ENCODE measurements at places on chromosomes 6 and 20.

GRCh38 chr20:35116258-35116657 is 23.7 kb upstream of the TRPC4AP start:
- DNase-seq = no peak

GRCh38 chr6:22827760-22828159 is 258.4 kb downstream of the HDGFL1 start:
- DNase-seq = no peak

- no peak for DNase-seq
These were observed 6.1 kb upstream of the DLL1 start for GRCh38 chr6:170296746-170297575.

DNA sequence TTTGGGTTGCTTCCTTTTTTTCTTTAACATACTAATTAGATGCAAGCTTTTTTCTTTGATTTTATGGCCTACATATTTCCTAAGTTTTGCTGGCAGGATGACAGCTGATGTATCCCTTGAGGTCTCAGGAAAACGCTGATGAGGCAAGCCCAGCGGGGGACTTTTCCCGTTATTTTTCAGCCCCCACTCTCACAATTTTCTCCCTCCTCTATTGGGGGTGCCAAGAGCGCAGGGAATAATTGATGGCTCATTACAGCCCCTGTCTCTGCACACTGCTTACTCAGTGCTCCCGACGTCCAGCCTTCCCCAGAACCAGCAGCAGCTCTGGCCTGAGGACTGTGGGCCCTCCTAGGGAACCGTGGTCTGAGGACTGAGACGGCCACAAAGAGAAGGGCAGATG is 38.6 kb upstream of the VSTM2L start:
- DNase-seq = no peak

DNA sequence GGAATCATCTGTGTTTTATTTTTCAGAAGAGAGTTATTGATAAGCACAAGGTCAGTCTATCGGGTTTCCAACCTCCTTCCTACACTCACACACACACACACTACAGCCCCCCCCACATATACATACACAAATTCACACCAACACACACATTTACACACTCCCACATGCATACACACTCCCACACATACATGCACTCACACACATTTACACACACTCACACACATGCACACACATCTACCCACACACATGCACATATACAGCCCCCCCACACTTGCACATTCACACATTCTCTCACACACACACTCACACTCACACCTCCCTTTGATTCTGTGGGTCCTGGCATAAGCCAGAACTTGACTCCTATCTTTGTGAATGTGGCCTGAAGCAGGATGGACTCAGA is 34.5 kb upstream of the PAX1 start:
- DNase-seq = no peak

DNA sequence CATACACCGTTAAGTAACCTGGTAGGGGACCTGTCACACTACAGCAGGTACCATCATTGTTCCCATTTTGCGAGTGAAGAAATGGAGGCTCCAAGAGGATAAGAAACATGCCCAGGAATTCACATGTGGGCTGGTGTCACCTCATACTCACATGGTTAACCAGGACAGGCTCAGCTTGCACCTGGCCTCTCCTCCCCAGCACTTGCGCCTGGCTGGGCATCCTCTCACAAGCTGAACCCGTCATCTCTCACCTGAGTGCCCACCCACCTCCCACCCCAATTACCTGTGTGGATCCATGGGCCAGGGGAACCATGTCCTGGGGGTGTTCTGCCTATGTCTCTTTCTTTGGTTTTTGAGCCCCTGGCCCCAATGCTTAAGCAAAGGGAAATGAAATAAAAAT is 1.5 kb downstream of the SFTA2 start:
- no peak for DNase-seq

DNA sequence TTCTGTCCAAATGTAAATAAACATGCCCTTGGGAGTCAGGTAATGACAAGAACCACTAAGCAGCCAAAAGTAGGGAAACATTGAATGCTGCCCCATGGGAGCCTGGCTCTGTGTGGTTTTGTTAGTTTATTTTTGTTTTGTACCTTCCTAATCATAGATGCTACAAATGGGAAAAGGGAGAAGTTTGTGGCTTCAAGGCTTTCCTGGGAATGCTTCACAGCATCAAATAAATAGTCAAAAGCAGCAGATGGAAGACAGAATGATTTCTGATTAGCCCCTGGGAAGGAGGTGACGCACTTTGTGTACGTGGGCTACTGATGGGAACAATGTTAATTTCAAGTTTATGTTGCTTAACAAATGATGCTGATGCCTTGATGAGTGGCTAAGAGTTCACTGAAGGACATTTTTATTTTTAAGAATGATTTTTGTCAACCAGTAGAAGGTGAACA is 532.7 kb downstream of the BCKDHB start:
- no peak for DNase-seq

DNA sequence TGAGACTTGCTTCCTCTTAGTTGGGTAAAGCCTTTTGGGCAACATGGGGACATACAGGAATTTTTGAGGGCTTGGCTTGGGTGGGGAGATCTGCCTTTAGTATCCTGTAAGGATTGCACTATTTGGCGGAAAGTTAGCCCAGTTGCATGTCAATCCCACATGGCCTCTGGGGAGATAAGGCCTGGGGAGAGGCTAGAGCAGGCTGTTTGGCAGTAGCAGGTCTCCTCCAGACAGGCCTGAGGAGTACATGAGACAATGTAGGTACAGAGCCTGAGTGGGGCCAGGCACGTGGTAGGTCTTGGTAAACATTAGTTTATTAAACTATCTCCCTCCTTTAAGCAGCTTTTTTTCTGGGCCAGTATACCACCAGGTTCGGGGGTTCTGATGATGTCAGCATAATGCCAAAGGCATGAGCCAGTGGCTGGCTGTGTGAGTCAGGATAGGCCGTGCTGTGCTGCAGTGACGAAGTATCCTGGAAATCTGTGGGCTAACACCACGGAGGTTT is 147.9 kb downstream of the VEGFA start:
- no peak for DNase-seq

GRCh38 chr6:34531580-34532201 is 24.4 kb downstream of the SPDEF start:
- peak; percentile 95 for DNase-seq

DNA sequence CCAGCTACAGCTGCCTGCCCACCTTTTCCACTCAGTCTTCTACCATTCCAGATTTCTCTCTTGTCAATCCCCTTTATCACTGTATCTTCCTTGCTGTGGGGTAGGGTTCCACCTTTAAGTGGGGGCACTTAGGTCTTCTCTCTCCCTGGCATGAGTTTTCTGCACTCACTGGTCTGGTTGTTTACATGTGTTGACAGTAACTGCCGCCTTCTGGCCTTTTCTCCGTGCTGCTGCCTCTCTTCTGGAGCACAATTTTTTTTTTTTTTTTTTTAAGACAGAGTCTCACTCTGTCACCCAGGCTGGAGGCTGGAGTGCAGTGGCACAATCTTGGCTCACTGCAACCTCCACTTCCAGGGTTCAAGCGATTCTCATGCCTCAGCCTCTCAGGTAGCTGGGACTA is 12.0 kb downstream of the RNF114 start:
- DNase-seq = no peak

DNA sequence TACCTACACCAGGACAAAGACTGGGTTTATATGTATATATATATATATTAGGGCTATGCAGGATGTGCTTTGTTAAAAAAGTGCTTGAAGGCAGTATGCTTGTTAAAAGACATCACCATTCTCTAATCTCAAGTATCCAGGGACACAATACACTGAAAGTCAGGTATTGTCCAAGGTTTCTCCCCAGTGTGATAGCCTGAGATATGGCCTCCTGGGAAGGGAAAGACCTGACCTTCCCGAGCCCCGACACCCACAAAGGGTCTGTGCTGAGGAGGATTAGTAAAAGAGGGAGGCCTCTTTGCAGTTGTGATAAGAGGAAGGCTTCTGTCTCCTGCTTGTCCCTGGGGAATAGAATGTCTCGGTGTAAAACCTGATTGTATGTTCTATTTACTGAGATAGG is 156.9 kb downstream of the GPX5 start:
- no peak for DNase-seq

GRCh38 chr6:105453968-105454367 is 51.1 kb upstream of the PREP start:
- DNase-seq = no peak

GRCh38 chr6:6148192-6148815 is 141.6 kb upstream of the NRN1 start:
- no peak for DNase-seq

- DNase-seq = no peak
These were observed 1.8 kb upstream of the HLA-DQB1 start for GRCh38 chr6:32668226-32668747.

DNA sequence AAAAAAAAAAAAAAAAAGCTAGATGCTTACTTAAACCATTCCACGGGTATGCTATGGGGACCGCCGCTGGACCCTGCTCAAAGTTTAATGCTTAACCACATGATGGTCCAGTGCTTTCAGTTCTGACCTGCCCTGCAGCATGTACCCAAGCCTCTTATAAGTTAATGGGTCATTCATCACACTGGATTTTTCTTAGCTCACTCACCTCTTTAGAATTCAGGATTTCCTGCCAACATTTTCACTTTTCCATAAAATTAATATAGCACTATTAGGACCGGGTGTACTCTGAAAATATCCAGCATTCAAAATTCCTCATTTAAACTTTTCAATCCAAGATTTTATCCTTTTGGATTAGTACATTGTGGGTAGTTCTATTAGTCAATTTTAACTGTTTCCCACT is 140.8 kb downstream of the ALDH8A1 start:
- no peak for DNase-seq

GRCh38 chr6:53615633-53616449 is 49.7 kb downstream of the KLHL31 start:
- DNase-seq = no peak

- peak; percentile 71 for DNase-seq
These were observed 14.1 kb upstream of the TCFL5 start for GRCh38 chr20:62875419-62876361.

DNA sequence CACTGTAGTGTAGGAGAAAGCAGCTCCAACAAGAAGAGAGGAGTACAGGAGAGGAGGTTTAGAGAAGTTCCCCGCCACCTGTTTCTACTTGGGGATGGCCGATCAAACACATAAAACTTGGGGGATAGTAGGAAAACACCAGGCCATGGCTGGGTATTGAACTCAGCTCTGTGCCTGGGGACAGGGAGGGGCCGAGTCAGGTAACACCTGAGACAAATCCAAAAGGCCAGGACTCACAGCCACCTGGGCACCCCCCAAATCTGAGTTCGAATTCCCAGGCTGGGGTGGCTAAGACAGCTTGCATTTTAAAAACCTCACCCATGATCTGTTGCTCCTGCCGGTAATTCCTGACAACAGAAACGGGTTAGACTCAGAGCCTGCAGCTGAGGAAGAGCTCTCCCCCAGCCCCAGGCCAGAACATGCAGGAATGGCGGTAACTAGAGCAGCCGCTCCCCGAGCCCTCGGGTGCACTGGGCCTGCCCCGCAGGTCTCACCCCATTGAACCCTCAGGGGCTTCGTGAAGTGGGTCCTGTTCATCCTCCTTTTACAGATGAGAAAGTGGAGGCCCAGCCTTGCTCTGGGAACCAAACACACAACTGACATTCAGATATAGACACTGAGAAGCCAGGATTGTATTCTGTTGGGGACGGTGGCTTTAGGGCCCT is 61.0 kb downstream of the TCP11 start:
- no peak for DNase-seq

GRCh38 chr20:24780674-24781417 is 168.2 kb upstream of the CST7 start:
- DNase-seq = no peak

DNA sequence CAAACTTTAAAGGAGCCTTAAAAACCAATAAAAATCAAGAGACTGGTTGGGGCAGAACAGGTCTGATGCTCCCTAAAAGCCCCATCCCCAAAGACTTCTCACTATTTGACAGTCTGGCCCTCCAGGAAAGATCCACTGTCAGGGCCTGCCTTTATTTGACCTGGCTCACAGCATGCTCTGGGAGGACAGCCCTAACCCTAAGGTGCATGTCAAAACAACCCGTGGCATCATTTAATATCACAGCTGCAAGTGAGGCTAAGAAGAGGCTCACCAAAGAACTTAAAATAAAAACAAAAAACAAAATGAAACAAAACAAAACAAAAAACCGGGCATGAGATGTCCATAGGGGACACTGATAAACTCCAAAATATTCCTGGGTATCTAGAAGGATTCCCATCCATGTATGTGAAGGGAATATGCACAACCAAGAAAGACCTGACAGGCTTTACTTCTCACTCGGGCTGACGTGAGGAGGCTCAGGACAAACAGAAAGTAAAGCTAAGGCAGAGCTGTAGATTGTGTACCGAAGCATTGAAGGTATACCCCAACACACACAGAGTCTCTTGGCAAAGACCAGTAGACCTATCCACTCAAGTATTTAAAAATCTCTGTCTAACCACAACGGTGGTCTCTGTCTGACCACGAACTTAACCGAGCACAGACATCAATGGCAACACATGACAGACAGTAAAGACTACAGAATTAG is 57.3 kb downstream of the AHI1 start:
- DNase-seq = no peak

GRCh38 chr6:166638573-166638964 is 11.5 kb upstream of the RPS6KA2 start:
- DNase-seq = no peak

GRCh38 chr6:149095842-149096241 is 221.7 kb upstream of the TAB2 start:
- no peak for DNase-seq

DNA sequence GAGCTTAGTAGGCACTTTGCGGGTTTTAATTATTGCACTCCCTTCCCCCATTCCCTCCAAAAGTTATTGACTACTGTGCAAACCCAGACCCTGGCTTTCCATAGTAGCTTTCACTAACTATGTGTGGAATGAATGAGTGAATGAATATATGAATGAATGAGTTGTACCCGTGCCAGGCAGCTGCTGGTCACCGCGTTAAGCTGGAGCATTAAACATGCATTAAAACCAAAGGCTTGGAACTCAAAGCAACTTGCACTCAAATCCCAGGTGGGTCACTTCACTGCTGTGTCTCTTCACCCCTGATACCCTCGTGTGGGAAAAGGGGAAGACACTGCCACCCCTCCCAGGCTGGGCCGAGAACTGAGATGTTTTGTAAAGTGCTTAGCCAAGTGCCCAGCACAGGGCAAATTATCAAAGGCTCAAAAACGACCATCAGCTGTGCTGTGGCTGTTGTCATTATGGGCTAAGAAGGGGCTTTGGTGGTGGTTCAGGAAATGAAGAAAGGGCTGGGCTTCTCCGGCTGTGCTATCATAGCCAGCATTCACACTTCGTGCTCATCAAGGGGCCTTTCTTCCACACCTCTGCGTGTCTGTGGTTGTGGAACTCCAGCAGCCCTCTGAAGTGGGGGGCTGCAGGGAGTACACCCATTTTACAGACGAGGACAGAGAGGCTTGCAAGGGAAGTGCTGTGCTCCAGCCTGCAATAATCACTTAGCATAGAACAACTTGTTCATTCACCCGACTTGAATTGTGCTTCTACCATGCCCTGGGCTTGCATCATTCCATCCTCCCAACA is 60.2 kb upstream of the STX16 start:
- DNase-seq = no peak

DNA sequence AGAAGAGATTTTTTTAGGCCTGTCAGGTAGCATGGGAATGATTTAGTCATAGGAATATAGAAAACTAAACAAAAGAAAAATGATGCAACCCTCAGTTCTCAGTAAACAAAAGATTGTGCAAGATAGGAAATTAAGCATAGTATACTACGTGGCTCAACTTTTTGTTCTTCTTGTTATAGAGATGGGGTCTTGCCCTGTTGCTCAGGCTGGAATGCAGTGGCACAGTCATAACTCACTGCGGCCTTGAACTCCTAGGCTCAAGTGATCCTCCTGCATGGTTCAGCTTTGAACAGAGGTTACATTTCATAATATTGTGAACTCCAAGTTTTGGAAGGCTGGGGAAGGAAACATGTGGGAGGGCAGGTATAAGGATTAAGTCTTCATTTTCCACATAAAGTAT is 28.5 kb downstream of the SLX4IP start:
- DNase-seq = no peak

- peak; percentile 13 for DNase-seq
These were observed 70.7 kb downstream of the PDE7B start for GRCh38 chr6:135922174-135922573.

Data from nephron progenitor cell (in vitro differentiated cells).